ENCODE measurements at places on chromosomes 4 and X. TPM values are rescaled to one million over a fixed set of nuclear protein-coding genes. Genes with fewer than 3 reads are reported as not detected.

DNA sequence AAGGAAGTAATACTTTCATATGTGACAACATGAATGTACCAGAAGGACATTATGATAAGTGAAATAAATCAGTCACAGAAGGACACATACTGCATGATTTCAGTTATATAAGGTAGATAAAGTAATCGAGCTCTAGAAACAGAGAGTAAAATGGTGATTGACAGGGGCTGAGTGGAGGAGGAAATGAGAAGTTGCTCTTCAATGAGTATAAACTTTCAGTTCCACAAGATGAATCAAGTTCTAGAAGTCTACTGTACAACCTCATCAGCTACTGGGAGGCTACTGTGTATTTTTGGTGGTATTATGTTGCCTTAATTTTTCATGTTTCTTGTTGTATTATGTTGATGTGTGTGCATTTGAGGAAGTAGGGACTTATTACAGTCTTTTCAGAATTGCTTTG is 270.9 kb upstream of the GRIA3 start:
- no peak for DNase-seq

- no peak for DNase-seq
Measured at GRCh38 chr4:41878170-41878969, 56.9 kb upstream of the TMEM33 start.

GRCh38 chr4:13546142-13546940 is 2.0 kb upstream of the NKX3-2 start:
- no peak for DNase-seq

The ART3 gene
- not detected for total RNA-seq

The DMRTC1 gene
- 0.18 TPM for total RNA-seq

Data from activated CD8-positive, alpha-beta T cell treated with anti-CD3 and anti-CD28 coated beads, Interleukin-2, amount 10 ng/mL, durations not matched to agents 7 days and 5 days (primary cell).